ENCODE measurements at places on chromosomes 2 and 18. TPM values are rescaled to one million over a fixed set of nuclear protein-coding genes. Genes with fewer than 3 reads are reported as not detected.

GRCh38 chr2:120793682-120794403, 58.2 kb downstream of the GLI2 start:
- peak; percentile 59 for DNase-seq

- DNase-seq: no peak
These were observed 2109.9 kb upstream of the PIK3C3 start for GRCh38 chr18:39845106-39845505.

TMEM200C gene
- total RNA-seq: 1.1 TPM

GRCh38 chr2:237500681-237501424, 13.8 kb downstream of the MLPH start:
- no peak for DNase-seq

DNA sequence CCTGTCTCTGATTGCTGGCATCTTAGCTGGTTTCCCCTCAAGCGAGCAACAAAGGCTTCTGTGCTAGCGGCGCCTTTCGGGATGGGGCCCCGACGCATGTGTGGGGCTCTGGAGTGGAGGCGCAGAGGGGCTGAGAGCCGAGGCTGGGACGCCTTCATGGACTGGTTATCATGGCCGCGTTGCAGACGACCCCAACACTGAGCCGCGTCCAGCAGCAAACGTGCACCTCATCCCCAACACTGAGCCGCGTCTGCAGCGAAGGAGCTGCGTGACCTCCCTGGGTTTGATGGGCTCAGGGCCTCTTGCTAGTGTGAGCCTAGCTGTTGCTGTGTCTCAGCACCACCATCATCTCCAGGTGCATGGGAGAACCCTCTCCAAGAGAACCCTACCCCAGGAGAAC, 123.7 kb upstream of the CTDP1 start:
- no peak for DNase-seq

RAB27B gene
- 0.80 TPM for total RNA-seq

EGR4 gene
- total RNA-seq: not detected

FAHD2B gene
- 9.6 TPM for total RNA-seq

DNA sequence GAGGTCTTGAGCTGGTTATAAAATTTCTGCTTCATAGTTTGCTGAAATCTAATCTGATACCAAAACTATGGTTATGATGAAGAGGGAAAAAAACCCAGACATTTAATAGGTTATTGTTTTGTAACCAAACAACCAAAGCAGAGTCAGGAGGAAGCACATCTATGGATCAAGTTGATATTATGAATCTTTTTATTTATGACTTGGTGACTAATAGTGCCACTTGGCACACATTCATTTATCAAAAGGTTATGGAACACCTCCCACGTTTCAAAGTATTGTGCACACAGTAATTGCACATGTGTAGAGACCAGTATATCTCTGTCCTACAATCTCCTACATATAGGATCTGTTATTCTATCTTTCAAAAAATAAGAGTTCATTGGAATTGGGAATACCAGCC, 93.0 kb downstream of the DPP4 start:
- no peak for DNase-seq

DNA sequence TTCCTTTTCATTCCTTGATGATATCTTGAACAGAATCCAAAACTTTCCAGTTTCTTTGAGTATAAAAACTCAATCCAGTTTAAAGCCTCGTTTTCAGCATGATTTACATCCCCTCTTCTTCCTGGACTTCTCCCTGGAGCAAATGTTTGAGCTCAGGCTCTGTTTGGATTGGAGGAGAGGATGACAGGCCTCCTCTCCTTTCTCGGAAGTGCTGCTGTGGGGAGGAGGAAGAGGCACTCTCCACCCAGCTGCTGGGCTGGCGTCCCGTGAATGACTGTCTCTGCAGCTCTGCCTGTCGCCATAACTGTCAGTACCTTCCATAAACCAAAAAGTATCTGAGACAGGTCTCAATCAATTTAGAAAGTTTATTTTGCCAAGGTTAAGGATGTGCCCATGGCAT, 238.2 kb upstream of the AGAP1 start:
- peak; percentile 87 for DNase-seq

DNA sequence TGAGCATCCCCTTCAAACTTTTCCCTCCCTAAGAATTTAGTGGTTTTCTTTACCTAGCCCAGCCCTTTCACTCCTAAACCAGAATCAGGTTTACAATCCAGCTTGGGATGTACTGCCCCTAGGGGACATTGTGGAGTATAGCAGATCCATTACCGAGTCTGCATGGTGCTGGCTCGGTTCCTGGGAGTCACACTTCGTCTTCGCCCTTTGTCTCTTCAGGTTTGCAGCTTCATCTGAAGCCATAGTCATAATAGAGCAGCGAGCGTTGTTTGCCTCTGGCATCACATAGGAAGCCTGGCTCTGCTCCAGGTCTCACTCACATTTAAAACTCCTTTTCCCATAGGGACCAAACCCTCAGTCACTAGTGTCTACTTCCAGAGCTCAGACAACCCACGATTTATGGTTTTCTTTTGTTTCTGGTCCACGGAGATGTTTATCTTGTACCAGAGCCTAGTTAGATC, 16.8 kb upstream of the LYPD6 start:
- DNase-seq: peak; percentile 16

SLC66A2 gene
- total RNA-seq: 24.2 TPM

DNA sequence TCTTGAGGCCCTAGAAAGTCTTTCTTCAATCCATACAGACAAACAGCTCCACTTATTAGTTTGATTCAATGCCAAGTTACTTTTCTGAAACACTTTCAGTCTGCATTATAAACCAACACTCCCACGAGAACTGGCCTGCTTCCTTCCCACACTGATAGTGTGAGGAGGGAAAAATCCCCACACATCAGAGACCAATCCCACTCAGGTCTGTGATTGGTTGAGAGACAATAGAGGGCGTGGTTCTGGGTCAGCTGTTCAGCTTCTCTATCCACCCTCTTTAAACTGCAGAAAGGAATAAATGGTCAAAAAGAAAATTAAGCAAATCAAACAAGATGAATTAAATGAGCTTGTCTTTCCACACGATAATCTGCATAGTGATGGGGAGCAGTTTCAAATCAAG, 152.5 kb downstream of the NRP2 start:
- peak; percentile 68 for DNase-seq

- DNase-seq: no peak
These were observed 294.0 kb downstream of the PLCL1 start for GRCh38 chr2:198098386-198098785.

UCN gene
- total RNA-seq: 1.1 TPM

- peak; percentile 72 for DNase-seq
These were observed 52.0 kb downstream of the ZFP36L2 start for GRCh38 chr2:43174368-43174916.

CFAP65 gene
- total RNA-seq: not detected

DNA sequence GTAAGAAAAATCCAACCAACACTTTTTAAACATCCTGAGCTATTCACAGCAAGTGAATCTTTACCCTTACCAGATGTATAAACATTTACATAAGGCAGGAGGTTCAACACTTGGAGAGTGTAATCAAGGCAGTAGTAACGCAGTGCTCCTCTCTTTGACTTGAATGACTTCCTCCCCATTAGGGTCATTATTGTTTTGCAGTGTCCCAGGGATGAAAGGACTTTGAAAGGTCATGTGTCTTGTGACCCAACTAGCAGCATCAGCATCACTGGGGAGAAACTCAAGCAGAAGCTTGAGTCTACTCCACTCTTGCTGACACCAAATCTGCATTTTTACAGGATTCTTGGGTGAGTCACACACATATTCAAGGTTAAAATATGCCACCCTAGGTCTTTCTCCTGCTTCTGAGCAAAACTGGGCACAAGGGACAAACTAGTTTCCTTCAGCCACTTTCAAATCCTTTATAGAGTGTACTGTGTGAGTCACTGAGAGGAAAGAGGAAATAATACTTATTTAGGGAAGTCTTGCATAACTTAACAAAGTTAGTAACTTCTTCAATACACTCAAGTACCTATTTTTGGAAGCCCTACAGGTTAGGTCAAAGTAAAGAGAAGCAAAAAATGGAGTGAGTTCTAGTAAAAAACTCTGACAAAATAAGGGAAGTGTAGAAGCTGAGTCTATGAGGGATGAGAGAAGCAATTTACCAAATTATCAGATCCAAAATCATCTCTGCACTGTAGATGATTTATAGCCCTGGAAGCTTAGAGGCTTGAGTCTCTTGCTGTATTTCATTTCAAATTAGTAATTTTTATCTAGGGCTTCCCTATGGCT, 51.0 kb upstream of the EML4 start:
- peak; percentile 72 for DNase-seq

GRCh38 chr2:101511381-101511780, 36.5 kb upstream of the RFX8 start:
- peak; percentile 75 for DNase-seq

INPP5D gene
- total RNA-seq: 4.3 TPM

- peak; percentile 48 for DNase-seq
These were observed 124.2 kb downstream of the NFATC1 start for GRCh38 chr18:79519751-79520477.

GRCh38 chr18:66873899-66874298, 270.0 kb upstream of the CDH19 start:
- no peak for DNase-seq

UGT1A10 gene
- not detected for total RNA-seq

DNA sequence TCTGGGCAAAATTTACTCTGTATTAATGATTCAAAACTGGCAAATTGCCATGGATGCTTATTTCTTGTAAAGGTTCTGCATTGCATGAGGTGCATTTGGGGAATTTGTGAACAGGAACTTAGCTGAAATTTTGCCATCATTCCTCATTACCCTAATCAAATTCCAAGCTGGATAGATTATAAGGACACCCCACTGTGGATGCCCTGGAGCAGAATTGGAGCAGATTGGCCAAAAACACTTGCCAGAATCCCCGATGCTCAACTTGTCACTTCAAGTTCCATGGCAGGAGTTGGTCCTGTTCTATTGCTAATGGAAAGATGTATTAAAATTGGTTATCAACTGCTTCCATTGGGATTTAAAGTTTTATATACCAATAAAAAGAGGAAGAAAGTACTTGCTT, 237.9 kb downstream of the CCDC102B start:
- no peak for DNase-seq

POU3F3 gene
- total RNA-seq: 0.13 TPM

DYSF gene
- total RNA-seq: 51.6 TPM

DNA sequence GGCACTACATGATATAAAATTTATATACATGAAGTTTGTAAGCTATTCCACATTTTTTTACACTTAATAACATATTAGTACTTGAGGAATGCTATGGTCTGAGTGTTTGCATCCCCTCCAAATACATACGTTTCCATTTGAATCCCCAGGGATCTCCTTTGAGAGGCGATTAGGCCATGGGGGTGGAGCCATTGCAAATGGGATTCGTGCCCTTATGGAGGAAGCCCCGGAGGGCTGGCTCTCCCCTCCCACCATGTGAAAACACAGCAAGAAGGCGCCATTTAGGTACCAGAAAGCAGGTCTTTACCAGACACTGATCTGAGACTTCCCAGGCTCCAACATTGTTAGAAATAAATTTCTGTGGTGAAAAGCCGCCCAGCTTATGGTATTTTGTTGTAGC, 20.8 kb upstream of the MBP start:
- DNase-seq: no peak

DNA sequence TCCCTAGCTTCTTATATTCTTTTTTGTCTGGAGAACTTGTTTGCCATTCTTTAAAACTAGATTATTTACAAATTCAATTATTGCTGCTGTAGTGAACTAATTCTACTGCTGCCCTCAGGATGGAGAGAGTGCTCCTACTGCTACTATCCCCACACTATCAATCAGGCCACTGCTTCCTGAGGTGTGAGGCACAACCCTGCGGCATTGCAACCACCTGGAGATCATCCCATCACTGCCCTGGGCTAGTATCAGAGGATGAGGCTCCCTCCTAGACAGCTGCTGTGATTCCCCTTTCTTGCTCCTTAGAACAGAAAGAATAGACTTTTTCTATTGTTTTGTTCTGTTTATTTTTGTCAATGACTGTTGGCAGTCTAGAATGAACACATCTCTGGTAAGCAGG, 146.6 kb downstream of the CDH19 start:
- no peak for DNase-seq

DNA sequence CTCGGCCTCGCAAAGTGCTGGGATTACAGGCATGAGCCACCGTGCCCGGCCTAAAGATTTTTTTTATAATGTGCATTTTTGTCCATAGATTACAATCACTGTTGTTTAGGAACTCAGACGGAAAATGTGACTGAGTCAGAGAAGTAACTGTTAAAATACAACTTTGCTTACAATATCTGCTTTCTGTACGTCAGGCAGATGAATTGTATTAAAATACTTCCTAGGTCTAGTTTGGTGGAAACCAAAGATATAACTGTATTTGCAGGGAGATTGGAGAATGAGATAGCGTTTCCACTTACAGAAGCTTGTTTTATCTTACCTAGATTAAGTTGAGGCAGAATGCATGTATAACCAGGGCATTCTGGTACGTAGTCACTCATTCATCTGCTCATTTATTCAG, 36.7 kb downstream of the ASAP2 start:
- DNase-seq: no peak

GRCh38 chr2:23777826-23778225, 149.1 kb downstream of the ATAD2B start:
- DNase-seq: peak; percentile 79

DNA sequence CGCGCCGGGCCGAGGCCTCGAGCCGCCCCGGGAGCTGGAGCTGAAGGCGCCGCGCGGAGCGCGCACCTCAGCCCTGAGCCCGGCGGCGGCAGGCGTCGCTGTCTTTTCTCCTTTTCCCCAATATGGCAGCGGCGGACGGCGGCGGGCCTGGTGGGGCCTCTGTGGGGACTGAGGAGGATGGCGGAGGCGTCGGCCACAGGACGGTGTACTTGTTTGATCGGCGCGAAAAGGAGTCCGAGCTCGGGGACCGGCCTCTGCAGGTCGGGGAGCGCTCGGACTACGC, 369 bp downstream of the SMCHD1 start:
- no peak for DNase-seq

DNA sequence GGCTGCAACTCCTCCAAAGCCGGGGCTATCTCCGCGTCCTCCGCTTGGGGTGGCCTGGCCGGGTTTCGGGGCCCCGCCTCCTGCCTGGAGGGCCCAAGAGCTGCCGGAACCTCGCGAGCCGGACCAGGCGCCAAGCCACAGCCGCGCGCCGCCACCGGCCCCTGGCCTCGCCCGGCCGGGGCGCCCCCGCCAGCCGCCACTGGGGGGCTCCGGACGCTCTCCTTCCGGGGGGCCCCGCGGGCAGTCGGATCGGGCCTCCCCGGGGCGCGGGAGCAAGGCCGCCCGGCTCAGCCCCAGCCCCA, 17.4 kb upstream of the HAAO start:
- DNase-seq: peak; percentile 93

DNA sequence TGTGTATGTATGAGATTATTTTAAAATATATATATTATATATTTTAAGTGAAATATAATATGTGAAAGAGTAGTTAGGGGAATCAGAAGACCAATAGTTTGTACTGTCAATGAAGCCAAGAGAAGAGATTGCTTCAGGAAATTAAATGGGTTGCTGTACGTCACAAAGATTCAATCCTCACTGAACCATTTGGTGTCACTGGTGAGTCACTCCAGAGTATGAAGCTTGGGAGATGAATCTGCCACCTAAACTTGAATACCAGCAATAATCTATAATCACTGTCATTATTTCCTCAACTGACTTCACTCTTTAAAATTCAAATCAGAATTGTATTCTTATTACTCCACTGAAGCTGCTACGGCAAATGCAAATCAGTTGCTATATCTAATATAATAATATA, 41.9 kb upstream of the SCN9A start:
- DNase-seq: peak; percentile 58
